Urinary bladder (tissue), 4 donors: ENCODE measurements at places on chromosomes 1 and 21. TPM values are rescaled to one million over a fixed set of nuclear protein-coding genes. Genes with fewer than 3 reads are reported as not detected.

CNR2 gene
- not detected for polyA plus RNA-seq

- no peak for DNase-seq
These were observed 42.3 kb upstream of the KCNK2 start for GRCh38 chr1:215040190-215040589.

GRCh38 chr1:209433649-209434031, 149.9 kb upstream of the CAMK1G start:
- no peak for DNase-seq

CCDC190 gene
- 0.04 TPM for polyA plus RNA-seq

DNA sequence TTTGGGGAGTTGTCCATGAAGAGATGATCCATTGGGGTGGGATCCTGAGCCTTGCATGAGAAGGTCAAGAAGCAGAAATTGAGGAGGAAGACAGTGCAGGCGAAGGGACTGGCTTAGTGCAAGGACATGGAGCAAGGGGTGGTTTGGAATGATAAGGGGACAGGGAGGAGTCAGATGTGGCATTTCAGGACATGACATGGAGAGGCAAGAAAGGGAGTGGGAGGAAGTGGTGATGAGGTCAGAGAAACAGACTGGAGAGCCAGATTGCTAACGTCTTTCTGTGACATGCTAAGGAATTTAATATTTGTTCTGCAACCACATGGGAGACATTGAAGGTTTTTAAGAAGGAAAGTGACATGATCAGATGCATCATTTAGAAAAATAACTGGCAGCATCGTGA, 346.8 kb upstream of the FMN2 start:
- DNase-seq: no peak

- no peak for DNase-seq
These were observed 59.9 kb upstream of the ERRFI1 start for GRCh38 chr1:8086055-8086454.

LMX1A gene
- polyA plus RNA-seq: 0.29 TPM

DNA sequence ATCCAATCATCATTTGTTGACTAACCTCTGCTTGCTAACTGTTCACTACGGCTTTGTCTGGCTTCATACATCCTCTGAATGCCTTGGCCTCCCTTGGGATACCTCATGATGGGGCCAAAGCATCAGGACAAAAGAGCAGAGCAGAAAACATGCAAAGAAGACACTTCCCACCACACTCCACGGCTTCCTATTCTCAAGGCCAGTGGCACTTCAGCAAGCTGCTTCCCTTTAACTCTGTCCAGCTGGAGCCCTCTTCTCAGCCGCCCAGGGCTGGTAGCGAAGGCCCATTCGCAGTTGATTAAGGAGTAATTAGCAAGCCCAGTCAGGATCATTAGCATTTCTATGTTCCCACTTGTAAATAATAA, 224.3 kb upstream of the FGGY start:
- DNase-seq: no peak

DNA sequence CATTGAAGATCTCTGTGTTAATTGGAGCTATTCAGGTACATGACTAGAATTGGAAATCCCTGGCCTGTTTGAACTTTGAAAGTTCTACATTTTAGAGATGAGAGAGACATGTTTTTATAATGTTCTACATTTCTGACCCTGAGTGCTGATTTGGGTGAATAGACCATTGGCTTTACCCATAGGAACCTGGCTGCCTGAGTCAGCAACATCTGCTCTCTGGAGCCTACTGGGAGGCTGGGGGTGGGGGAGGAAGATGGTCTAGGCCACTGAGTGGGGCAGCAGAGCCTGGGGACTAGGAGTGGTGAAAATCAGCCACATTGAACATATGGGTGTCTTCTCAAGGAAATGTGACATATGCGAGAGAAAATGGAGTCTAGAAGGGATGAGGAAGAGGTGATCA, 1.4 kb upstream of the VANGL1 start:
- DNase-seq: no peak
